ENCODE measurements at places on chromosomes 1 and 21. TPM values are rescaled to one million over a fixed set of nuclear protein-coding genes. Genes with fewer than 3 reads are reported as not detected.

GRCh38 chr21:34499116-34499515 lies 12.9 kb downstream of the KCNE1 start:
- no peak for DNase-seq

The A3GALT2 gene
- total RNA-seq, result not detected

The CFHR4 gene
- total RNA-seq, result not detected

- DNase-seq, result no peak
Measured at GRCh38 chr21:37811711-37812110, 104.5 kb downstream of the KCNJ6 start.

The TFAP2E gene
- total RNA-seq, result 2.3 TPM

GRCh38 chr1:76230842-76231281 lies 156.3 kb downstream of the ST6GALNAC3 start:
- DNase-seq, result no peak

The ACOT11 gene
- total RNA-seq, result 1.00 TPM

The TEDDM1 gene
- not detected for total RNA-seq

The SAMD11 gene
- not detected for total RNA-seq

- no peak for DNase-seq
Measured at GRCh38 chr1:59698386-59698785, 116.4 kb upstream of the HOOK1 start.

The NOS1AP gene
- not detected for total RNA-seq

The LMX1A gene
- total RNA-seq, result not detected

The SPRR2E gene
- total RNA-seq, result not detected

GRCh38 chr1:1176931-1177330 lies 3.3 kb downstream of the TTLL10 start:
- DNase-seq, result no peak

- DNase-seq, result no peak
Measured at GRCh38 chr21:39097981-39098380, 85.3 kb downstream of the PSMG1 start.

GRCh38 chr1:156801409-156802121 lies 15.1 kb downstream of the SH2D2A start:
- DNase-seq, result peak; percentile 31

- peak; percentile 51 for DNase-seq
Measured at GRCh38 chr1:174204697-174205308, 45.5 kb downstream of the RABGAP1L start.

- no peak for DNase-seq
Measured at GRCh38 chr21:44942566-44942965, 2.7 kb downstream of the SLX9 start.
